T follicular helper cell (primary cell): ENCODE measurements at places on chromosomes 12 and 14.

- no peak for DNase-seq
Observed at GRCh38 chr12:99722690-99723486, 75.3 kb downstream of the GARIN6 start.

DNA sequence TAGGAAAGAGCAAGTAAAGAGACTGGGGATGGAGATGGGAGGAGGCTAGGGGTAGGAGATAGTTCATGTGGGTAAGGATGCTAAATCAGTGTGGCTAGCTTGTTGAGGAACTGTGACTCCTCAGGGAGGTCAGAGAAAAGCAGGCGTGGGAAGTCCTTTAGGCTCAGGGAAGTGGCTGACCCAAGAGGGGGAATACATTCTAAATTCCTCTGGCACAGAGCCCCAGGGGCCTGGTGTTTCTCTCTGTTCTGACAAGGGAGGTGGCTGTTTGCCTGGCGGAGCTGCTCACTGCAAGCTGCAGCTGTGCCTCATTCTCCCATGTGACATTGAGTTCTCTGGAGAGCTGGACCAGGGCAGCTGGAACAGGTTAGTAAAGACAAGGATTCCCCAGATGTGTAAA, 152.2 kb upstream of the SLC38A2 start:
- no peak for DNase-seq

DNA sequence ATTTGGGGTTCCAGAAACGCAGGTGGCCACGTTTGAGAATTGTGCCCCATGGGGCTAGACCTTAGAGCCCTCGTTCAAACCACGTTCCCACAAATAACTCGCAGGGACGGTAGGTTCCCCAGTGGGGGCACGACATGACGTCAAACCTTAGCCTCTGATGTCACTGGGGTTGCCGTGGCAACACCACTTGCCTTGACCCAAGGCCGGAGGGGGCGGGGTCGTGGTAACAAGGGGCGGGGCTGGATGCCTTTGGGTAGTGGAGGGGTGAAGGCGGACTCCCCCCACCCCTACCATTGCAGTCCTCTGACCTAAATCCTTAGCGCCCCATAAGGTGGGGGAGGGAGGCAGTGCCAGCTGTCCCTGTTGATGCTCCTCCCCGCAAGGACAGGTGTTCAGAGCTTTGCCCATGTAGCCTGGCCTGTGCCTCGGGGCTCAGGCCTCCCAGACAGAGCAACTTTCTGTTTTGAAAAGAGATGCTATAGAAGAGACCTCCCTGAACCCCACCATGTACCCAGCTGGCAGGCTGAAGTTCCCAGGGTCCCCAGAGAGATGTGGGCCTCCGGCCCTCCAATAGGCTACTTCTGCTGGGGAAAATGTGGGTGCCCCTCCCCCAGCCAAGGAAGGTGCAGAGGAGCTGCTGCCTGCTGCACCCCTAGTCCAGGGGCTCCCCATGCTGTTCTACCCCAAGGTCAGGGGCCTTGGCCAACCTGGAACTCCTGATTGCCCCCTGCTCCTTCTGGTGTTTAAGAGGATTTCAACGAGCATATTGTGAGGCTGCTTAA, 1.9 kb downstream of the FAM222A start:
- no peak for DNase-seq

DNA sequence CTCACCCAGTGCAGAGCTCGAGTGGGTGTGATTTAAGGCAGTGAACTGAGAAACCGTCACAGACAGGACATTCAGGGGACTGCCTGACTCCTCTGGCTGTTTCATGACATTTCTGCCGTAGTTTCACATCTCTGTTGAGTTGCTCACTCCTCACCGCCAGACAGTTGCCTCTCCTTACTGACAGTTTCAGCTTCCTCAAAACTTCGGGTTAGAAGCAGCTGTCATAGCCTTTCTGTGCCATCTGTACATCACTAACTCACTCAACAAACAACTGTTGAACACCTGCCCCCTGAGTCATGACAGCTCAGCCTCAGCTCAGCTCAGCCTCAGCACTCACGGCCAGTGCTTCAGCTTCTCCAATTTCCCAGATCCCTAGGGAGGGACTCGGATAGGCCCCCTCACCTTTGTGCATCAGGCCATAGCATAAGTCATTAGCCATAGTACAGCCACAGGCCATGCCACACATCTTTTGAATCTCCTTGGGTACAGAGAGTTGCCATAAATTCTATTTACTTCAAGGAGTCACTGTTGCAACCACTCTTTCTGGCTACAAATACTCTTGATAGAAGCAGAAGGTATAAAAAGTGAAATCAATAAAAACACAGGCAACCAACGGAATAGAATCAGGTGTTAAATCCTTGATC, 6.2 kb upstream of the SLC15A4 start:
- DNase-seq: no peak

GRCh38 chr12:95784915-95785314, 5.6 kb downstream of the NTN4 start:
- no peak for DNase-seq

GRCh38 chr14:91158091-91158790, 44.4 kb downstream of the DGLUCY start:
- no peak for DNase-seq

GRCh38 chr12:46446645-46447044, 74.1 kb upstream of the SLC38A2 start:
- no peak for DNase-seq

DNA sequence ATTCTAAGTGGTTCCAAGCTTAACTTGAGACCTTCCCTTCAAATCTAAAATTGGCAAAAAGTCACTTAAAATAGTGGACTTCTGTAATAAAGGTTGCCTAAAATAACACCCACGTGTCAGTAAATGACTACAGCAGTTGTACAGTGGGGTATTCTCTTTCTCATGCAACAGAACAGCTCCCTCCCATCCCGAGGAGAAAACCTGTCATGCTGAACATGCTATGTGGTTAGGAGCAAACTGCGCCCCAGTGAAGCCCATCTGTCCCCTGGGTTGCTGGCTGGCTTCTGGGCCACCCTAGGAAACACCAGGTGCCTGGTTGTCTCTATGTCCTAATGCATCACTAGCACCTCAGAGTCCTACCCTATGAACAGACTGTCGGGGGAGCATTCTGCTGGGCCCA, 2.7 kb downstream of the BTBD6 start:
- no peak for DNase-seq

GRCh38 chr12:22408610-22409376, 74.3 kb upstream of the ST8SIA1 start:
- DNase-seq: no peak
